Left lung (tissue), 14 donors: ENCODE measurements at places on chromosomes 13 and 19. TPM values are rescaled to one million over a fixed set of nuclear protein-coding genes. Genes with fewer than 3 reads are reported as not detected.

- no peak for DNase-seq
These were observed 63.3 kb downstream of the ARHGEF7 start for GRCh38 chr13:111178402-111178801.

- peak; percentile 55 for DNase-seq
These were observed 4.6 kb upstream of the SSBP4 start for GRCh38 chr19:18414504-18415177.

DNA sequence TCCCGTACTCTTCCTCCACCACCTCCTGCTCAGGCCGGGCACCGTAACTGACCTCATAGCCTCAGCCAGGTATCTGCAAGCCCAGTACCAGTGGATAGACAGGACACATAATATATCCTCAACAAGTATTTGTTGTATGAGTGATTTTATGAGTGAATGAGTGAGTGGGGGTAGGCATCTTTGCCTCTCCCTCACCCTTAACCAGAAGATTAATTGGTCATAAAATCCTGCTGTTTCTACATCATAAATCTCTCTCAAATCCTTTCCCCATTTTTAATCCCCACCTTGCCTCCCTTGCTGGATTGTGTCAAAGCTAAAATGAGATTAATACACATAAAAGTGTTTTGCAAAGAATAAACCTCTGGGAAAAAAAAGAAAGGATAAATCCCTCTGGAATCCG, 44.4 kb upstream of the HMGB1 start:
- no peak for DNase-seq

DNA sequence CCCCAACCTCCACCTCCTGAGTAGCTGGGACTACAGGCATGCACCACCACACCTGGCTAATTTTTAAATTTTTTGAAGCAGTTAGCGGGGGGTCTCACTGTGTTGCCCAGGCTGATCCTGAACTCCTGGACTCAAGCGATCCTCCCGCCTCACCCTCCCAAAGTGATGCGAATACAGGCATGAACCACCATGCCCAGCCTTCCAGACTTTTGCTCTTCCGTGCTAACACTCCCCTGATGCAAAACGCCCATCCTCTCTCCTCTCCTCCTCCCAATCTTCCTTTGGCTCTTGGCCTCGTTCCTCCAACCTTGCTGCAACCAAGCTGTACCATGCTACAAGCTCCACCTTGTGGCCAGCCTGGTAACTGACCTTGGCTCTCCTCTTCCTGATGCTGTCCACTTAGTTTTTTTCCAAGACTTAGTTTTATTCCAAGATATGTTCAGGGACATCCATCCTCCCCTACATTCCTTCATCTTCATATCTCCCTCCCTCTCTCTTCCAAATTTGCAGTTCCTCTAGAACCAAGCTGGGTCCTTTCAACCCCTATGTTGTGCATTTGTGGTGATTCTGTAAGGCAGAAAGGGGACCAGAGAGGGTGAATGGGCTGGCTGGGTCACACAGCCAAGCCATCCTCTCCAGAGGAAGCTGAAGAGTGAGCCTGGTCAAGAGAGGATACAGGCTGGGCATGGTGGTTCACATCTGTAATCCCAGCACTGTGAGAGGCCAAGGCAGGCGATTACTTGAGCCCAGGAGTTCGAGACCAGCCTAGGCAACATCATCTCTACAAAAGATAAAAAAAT, 32.8 kb downstream of the TINCR start:
- DNase-seq, result no peak

GRCh38 chr13:76871432-76871831, 14.8 kb downstream of the KCTD12 start:
- DNase-seq, result no peak

DNA sequence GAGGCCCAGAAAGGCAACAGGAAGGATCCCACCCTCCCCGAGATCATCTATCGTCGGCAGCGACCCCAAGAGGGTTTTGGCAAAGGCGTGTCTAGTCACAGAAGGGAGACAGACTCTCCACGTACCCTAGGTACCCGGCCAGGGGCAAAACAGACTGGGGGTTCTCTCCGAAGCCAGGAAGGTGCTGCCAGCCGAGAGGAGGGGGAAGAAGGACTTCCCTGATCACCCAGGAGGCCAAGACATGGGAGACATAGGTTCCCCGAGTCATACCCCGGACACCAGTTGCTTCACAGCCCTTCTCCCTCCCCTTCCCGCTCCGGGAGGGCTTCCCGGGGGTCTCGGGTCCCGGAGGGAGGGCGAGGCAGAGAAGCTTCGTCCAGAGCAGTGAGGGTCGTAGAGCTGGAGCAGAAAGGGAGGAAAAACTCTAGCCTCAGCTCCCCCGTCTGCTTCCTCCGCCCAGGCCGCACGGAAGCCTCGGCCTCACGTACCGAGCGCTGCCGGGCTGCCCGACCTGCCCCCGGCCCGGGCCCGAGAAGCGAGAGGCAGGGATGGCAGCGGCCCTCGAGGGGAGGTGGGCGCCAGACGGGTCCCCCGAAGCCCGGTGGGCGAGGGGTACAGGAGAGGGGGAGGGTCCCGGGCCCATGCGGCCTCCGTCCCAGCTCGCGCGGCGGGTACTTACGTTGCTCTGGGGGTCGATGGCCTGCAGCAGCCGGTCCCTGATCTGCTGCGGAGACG, 644 bp downstream of the MED26 start:
- no peak for DNase-seq

LILRA5 gene
- total RNA-seq, result 52.8 TPM

- peak; percentile 74 for DNase-seq
These were observed at the start of gene NUDT19 for GRCh38 chr19:32691291-32691951. TSS of gene NUDT19 (plus strand) at chr19:32691821. CDS start at chr19:32691961, 140 bp downstream.

IPO5 gene
- 74.5 TPM for total RNA-seq

DNA sequence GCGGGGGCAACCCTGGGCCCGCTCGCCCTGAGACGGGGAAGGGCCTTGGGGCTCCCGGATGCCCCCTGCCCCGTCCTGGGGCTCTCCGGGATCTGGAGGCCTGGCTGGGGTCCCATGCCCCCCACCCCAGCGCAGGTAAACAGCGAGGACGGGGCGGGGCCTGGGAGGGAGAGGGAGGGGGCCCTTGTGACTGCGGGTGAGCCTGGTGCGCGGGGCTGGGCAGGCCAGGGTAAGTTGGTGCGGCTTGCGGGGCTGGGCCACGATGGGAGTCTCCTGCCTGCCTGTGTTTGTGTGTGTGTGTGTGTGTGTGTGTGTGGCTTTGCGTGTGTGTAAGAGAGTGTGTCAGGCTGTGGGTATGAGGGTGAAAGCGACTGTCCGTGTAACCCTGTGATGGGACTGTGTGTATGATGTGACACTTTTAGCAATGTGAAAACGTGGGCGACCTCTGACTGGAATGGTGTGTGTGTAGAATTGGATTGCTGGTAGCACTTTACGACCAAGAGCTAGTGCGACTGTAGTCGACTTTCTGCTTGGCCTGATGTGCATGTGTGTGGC, 426 bp downstream of the KLC3 start:
- no peak for DNase-seq

DNA sequence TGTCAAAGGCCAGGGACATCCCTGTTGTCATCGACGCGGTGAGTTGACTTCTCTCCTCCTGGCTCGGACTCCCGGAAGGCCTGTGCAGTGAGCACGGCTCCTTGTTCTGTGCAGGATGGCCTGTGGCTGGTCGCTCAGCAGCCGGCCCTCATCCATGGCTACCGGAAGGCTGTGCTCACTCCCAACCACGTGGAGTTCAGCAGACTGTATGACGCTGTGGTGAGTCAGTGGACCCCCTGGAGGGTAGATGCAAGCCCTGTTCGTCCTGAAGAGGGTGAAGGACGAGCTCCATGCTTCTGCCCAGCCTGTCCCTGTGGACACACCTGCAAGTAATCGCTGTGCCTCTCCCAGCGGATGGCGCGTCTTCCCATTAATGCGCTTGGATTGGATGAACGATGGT, 19.2 kb downstream of the NAXD start:
- peak; percentile 61 for DNase-seq

- no peak for DNase-seq
These were observed 25.0 kb downstream of the KLF2 start for GRCh38 chr19:16349551-16350152.

DNA sequence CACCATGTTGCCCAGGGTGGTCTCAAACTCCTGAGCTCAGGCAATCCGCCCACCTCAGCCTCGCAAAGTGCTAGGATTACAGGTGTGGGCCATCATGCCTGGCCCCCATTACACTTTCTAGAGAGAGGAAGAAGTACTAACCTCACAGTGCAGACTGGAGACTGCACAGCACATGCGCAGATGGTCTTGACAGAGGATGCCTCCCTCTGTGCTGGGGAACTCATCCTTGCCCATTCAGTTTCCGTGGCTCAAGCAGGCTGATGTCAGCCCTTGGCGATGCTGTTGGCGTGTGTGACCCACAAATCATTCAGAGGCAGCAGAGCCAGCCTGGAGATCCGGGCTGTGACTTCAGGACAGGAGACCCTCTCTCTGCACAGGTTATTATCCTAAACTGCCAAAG, 14.6 kb upstream of the FFAR2 start:
- DNase-seq, result no peak

DNA sequence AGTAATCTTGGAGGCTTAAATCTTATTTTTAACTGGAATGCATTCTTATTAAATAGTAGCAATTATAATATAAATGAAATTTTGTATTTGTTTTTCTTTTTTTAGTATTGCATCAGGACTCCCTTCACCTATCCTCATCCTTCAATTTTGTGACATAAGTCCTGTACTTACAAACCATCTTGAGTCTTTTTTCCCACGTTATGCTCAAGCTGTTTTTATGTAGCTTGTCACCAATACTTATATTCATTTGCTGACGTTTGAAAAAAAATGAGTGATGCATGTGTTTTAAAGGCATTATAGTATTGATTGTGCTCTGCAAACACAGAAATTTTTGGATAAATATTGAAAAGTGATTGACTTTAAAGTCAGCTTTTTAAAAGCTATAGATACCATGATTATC, 888 bp downstream of the GPR18 start:
- DNase-seq, result no peak

- DNase-seq, result no peak
These were observed 36.4 kb downstream of the TEX26 start for GRCh38 chr13:30968846-30969245.

TBXA2R gene
- total RNA-seq, result 7.9 TPM

UBE2L5 gene
- total RNA-seq, result not detected

DNA sequence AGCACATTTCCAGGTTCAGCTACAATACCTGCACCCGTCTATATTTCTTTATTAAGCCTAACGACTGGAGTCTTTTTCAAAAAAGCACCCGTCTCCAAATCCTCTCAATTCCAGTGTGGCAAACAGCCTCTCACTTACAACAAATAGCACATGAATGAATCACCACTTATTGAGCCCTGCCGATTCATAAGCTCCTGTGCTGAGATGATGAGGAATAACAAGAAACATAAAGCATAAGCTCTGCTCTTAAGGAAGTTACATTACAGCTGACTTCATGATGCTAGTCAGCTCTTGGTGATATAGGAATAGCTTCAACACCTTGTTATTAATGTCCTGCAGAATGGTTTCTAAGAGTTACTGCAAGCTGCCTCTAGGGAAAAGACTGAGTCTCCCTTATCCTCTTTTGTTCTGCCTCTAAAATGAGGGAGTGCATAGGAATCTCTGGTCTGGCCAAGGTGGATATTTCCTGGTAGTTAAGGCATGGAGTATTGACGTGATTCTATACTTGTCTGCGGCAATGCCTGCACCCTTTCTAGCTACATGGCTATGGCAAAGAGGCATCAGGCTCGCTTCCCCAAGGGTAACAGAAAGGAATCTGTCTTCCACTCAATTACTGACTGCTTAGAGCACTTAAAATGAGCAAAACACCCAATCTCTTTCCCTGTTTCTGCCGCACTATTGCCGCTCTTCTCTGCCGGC, 195.7 kb downstream of the KLF12 start:
- DNase-seq, result no peak

EBI3 gene
- total RNA-seq, result 6.0 TPM

DNA sequence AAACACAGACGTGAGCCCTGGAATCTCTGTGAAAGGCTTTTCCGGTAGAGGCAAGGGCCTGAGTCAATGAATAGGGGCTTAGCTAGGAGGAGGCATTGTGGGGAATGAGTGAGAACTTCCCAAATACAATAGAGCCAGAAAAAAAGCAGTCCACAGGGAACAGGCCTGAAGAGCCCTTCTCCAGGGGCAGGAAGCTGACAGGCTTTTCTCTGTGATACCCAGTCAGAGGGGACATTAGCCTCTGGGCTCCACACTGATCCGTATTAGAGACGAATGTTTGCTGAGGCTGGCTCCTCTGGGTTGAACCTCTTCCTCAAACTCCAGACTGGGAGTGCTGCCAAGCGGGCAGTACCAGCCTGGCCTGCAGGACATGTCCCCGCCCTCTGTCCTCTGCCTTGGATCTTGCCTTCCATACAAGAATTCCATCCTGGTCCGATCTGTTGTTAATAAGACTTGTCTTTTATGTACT, 2.3 kb downstream of the DHRS12 start:
- DNase-seq, result peak; percentile 84

- no peak for DNase-seq
These were observed 35.3 kb downstream of the CEBPG start for GRCh38 chr19:33408538-33409434.

- no peak for DNase-seq
These were observed 1.8 kb downstream of the VASP start for GRCh38 chr19:45508861-45509691.

GRCh38 chr19:12208221-12208620, 45.3 kb downstream of the ZNF136 start:
- DNase-seq, result no peak

DCT gene
- total RNA-seq, result not detected

LIM2 gene
- not detected for total RNA-seq

DNAJB1 gene
- 107 TPM for total RNA-seq

GRCh38 chr13:65999411-65999810, 1230.7 kb downstream of the PCDH9 start:
- no peak for DNase-seq

- DNase-seq, result no peak
These were observed 127.6 kb upstream of the RFC3 start for GRCh38 chr13:33690354-33690753.

SETDB2 gene
- total RNA-seq, result 14.0 TPM

GRCh38 chr19:5697890-5698634, 8.0 kb downstream of the RPL36 start:
- DNase-seq, result no peak

GRCh38 chr19:4060621-4061177, 6.0 kb downstream of the ZBTB7A start:
- no peak for DNase-seq

- no peak for DNase-seq
These were observed 238.9 kb downstream of the ITGBL1 start for GRCh38 chr13:101691341-101691860.

- no peak for DNase-seq
These were observed 51.9 kb upstream of the PTPRS start for GRCh38 chr19:5392486-5392885.

GRCh38 chr19:10408511-10409283, 5.4 kb upstream of the CDC37 start:
- peak; percentile 80 for DNase-seq

GRIK5 gene
- 0.29 TPM for total RNA-seq

DNA sequence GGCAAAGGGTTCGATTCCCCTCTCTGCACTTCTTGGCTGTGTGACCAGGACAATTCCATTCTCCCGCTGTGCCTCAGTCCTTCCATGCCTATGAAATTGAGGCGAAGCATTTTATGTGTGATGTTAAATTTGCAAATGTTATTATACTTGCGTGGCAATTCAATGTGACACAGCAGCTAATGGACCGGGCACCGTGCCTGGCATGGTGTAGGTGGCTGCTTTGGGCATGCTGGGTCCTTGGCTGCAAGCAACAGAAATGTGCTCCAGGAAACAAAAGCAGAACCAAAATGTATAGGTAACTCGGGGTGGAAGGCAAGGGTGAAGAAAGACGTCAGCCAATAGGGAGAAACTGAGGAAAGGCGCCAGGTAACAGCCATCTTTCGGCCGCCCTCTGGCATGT, 37.1 kb downstream of the TINCR start:
- no peak for DNase-seq

- DNase-seq, result no peak
These were observed 99.2 kb upstream of the KLF5 start for GRCh38 chr13:72959643-72960042.
